ENCODE measurements at places on chromosomes 13 and 19. TPM values are rescaled to one million over a fixed set of nuclear protein-coding genes. Genes with fewer than 3 reads are reported as not detected.

Gene MED26
- total RNA-seq = 47.3 TPM

GRCh38 chr13:113219256-113219940, 10.0 kb downstream of the CUL4A start:
- DNase-seq = no peak

Gene ANKRD24
- 2.2 TPM for total RNA-seq

DNA sequence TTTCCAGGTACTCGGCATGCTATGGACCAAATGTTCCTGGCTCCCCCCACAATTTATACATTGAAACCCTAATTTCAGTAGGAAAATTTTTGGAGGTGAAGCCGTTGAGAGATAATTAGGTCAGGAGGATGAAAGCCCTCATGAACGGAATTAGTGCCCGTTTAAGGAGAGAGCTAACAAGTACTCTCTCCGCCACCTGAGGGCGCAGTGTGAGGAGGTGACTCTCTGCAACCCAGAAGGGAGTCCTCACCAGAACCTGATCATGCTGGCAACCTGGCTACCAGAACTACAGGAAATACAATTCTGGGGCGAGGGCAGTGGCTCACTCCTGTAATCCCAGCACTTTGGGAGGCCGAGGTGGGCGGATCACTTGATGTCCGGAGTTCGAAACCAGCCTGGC, 397.8 kb downstream of the SLITRK5 start:
- DNase-seq = no peak

DNA sequence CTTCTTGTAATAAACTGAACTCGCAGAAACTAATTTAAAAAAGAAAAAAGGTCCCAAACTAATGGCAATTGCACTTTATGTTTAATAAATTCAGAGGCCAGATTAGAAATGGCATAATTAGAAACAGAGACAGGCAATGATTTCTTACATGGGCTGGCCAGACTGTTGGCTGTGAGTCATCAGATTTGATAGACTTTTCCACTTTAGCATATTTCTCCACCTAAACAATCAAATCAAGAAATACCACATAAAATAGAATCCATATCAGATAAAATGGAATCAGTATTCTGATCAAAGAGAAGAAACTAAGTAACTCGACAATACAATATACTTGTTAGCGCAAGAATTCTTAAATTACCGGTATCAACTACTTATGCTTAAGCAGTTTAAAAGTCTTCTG, 29.0 kb downstream of the EXOSC8 start:
- DNase-seq = no peak

DNA sequence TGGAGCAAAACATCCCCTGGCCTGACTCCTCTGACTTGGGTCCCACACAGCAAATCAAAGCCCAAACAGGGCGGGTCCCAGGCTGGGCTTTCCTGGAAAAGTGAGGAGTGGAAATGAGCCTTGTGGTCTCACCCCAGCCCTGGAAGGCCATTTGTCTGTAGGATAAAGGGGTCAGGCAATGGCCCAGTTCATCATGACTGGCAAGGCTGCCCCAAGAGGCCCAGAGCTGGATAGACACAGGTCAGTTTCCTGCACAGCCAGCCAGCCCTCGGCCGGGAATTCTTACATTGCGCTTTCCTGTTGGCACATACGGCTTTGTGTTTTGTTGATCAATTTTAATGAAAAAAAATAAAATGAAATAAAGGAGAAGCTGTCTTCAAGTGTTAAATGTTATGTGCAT, 174.3 kb downstream of the TSHZ3 start:
- DNase-seq = no peak

Gene SMIM44
- not detected for total RNA-seq

- no peak for DNase-seq
These were observed 18.4 kb upstream of the CCL25 start for GRCh38 chr19:8034178-8034525.

Gene NANOS3
- 2.6 TPM for total RNA-seq

DNA sequence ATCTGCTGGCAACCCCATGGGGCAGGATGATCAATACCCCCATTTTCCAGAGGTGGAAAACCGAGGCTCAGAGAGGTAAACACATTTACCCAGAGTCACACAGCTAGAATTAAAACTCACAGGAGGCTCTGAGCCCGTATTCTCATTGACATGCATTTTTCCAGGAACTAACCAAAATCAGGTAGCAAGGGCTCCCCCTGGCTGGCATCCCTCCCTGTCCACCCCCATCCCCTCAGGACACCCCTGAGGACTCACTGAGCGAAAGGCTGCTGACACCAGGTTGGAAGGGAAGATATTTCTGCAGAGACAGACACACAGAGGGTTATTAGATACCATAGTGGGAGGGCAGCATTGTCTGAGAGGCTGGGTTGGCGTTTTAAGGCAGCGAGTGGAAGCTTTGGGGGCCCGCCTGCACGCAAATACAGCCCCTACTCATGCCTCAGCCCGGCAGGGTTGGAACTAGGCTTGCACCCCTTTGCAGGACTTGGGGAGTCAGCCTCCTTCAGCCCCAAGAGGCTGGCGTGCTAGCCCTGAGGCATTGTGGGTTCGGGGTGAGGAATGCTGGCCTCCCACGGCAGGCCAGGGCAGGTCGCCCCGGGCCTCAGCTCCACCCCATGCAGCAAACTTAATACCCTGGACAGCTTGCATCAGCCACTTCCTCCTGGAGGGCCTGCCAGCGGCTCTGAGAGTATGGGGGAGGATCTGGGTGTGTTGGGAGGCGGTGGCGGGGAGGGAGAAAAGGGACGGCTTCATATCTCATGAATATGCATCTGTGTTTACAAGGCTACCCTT, 3.9 kb downstream of the SLC1A5 start:
- DNase-seq = peak; percentile 54

- no peak for DNase-seq
These were observed 39.9 kb upstream of the CEACAM8 start for GRCh38 chr19:42634409-42635232.

GRCh38 chr19:41707502-41707812, 969 bp upstream of the CEACAM5 start:
- no peak for DNase-seq

Data from natural killer cell (primary cell).